NCI-H1930 (cell line): ENCODE measurements at places on chromosomes 5 and 9.
A peak's percentile ranks its signal among the peaks of the same experiment; 100 is the strongest.

GRCh38 chr5:35229076-35230037 lies 930 bp downstream of the PRLR start:
- no peak for DNase-seq

DNA sequence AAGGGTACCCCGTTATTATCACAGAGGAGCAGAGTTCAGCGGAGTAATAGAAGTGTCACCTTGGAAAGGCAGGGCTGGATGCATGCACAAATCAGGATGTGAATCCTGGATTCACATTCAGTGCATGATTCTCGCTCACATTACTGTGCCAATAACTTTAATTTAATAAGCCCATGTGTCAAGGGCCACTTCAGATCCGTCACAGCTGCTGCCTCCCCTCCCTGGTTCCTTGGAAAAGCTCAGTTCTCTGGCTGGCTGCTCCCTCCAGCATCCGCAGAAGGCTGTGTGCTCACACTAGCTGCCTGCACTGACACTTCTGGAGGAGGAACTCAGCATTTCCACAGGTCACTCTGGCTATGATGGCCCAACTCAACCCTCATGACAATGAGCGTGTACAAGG lies 256.8 kb upstream of the ADAMTS16 start:
- no peak for DNase-seq

DNA sequence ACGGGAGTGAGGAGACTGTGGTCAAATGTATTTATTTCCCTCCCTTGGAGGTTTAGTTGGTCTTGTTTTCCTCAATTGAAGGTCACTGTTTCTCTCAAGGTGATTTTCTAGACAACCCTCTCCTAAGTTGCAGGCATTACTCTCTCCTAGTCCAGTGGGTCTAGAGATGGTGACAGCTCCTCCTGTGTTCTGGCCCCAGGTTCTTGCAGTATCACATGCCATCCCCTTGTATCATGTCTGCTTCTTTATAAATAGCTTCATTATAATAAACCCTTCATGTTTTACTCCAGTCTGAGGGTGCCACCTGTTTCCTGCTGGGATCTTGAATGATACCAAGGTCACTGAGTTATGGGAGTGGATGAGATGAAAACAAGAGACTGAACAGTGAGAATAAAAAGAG lies 208.0 kb upstream of the KCNN2 start:
- DNase-seq: no peak

DNA sequence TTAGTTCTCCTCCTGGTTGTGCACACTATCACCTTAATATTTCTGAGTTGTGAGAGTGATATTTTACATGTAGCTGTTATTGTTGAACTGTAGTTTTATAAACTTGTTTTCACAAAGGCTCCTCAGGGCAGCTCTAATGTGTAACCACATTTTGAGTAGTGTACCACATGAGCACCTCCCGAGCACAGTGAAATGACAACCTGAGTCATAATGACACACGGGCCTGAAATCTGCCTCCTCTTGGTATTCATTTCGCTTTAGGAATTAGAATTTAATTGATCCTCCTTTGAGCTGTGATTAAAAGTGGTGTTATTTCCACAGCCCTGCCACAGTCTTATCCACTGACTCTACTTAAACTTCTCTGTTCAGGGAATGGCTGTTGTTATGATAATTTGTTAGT lies 7.9 kb downstream of the MTRR start:
- no peak for DNase-seq

GRCh38 chr5:148384380-148384737 lies 601 bp downstream of the FBXO38 start:
- DNase-seq: no peak

DNA sequence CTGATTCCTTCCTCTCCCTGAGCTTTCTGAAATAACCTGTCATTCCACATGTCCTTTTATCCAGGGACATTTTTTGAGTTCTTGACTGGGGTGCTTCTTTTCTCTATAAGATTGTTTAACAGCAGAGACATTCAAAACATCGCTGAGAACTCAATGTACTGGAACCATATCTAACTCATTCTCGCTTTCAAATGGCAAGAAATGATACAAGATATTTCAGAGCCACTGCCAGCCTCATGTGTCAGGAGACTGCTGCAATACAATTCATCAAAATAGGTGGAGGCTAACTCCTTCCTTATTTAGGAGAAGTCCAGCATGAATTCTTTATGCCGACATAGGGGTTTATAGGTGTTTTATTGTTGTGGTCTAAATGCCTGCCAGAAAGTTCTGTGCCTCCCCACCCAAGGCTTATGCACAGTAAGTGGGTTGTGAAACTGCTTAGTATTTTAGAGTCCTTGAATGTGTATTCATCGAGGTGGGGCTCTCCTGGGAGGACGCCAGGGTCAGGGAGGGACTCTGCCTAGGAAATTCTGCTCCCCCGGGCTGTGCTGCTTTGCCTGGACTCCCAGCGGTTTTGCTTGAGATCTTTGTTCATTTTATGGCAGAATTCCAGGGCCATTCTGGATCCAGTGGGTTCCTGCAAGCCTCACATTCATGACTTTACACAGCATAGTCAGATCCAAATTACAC lies 53.9 kb downstream of the ZNF474 start:
- DNase-seq: no peak

GRCh38 chr9:98121058-98121457 lies 2.0 kb upstream of the TRIM14 start:
- no peak for DNase-seq

- DNase-seq: no peak
Measured at GRCh38 chr9:136565086-136565714, 19.4 kb upstream of the NOTCH1 start.

- no peak for DNase-seq
Measured at GRCh38 chr9:36818965-36819870, 214.8 kb downstream of the PAX5 start.

DNA sequence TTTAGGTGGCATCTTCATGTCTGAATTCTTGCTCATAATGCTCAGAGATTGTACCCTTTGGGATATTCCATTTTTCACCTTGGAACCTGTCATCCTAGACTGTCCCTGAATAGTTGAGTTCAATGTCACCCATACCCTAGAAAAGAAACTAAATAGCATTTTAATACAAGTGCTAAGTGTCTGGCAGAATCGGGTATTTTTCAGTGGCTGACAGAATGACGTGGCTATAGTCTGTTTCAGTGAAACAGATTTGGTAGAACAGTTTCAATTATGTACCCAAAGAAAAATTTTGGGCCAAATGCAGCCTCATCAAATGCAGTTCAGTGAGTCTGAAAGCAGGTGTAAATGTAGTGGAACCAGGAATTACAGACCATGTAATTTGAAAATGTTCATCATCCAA lies 1041.2 kb downstream of the DTWD2 start:
- no peak for DNase-seq

- DNase-seq: no peak
Measured at GRCh38 chr9:94817291-94818177, 91.0 kb downstream of the AOPEP start.

GRCh38 chr5:27217155-27217956 lies 179.0 kb upstream of the CDH9 start:
- DNase-seq: no peak

- DNase-seq: no peak
Measured at GRCh38 chr5:128085413-128085812, 1.8 kb downstream of the SLC12A2 start.

- DNase-seq: no peak
Measured at GRCh38 chr9:91840469-91840868, 109.6 kb downstream of the ROR2 start.

DNA sequence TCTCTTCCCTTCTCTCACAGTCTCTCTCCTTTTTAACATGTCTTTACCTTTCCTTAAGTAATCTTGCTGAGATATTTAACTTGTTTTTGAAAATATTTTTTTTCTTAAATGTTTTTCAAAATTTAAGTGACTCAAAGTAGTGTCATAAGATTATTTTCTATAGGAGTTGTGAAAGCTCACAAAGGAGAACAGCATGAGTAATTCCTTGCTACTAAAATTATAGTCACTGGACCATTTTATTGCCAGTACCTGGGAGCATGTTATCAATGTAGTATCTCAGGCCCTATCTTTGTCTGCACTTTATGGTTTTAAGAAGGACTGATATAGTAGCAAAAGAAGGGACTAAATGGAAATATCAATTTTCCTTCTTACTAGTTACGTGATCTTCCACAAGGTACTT lies 181.9 kb downstream of the TMEM232 start:
- no peak for DNase-seq

DNA sequence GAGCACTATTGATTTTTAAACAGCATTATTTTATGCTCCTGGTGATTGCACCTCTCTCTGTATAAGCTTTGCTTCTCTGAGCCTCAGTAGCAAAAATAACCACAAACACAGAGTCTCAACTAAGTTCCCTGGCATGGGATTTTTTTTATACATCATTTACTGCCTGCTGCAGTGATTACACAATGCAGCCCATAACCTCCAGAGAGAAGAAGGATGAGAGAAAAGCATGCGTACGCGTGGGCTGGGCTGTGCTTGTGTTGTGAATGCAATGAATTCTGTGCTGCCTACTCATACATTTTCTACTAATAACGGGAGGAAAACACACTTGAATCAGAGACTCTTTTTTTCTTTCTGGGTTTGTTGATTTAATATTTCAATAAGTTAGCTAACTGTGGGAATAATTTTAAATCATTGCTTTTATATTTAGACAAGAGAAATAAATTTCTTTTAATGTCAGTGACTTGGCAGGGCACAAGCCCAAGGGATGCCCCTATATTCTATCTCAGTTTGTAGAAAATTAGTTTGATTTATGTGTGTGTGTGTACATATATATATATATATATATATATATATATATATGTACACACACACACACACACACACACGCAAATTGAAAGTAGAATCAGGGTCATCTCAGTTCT lies 351.5 kb downstream of the MED10 start:
- no peak for DNase-seq

DNA sequence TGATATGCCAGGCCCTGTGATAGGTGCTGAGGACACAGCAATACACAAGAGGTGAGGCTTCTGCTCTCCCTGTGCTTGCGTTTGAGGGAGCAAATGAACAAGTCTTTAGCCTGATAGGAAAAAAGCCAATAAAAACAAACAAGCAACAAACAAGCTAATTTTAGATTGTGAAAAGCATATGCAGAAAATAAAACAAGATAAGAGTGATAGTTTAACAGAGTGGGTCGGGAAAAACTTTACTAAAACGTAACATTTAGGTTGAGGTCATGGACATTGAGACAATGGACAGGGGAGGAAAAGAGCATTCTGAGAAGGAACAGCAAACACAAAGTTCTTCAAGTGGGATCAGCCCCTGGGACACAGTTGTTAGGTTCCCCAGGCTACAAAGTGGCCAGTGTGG lies 4.3 kb downstream of the SMIM3 start:
- DNase-seq: no peak

GRCh38 chr5:167916706-167917105 lies 374.7 kb upstream of the WWC1 start:
- no peak for DNase-seq

DNA sequence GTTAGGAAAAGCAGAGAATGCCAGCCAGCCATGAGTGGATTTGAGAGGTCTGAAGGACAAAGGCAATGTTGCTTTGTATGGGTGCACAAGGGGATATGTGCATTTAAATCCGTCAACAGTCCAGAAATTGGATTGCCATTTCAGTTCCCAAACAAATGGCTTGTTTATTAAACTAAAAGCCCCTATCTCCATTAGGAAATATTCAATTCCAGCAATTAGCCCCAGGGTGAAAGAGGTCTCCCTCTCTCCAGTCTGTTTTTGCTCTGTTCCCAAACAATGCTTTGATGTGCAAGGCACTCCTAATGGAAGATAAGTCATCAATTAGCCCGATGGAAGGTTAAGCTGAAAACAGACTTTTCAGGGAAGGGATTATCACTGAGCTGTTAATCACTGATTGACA lies 101.3 kb downstream of the C9orf152 start:
- DNase-seq: peak; percentile 15

DNA sequence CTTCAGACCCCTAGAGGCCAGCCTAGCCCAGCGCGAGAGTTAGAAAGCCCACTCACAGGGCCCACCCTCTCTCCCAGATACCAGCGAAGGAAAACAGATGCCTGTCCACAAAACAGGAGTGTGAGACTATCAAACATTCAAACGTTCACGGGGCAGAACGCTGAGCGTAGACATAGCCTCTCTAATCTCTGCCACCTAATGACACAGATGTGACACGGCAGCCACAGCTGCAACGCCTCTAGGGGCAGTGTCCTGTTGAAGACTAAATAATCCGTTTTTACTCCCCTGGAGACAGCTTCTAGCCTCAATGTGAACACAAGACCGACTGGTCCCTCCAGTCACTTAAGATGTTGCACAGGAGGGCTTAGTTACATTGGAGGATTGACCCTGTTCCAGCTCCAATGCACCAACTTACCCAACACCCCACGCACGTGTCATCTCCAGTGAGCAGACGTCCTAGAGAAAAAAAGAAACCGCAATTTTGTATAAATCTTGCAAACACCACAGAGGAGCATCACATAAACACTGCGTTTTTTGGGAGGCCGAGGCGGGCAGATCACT lies 14.3 kb downstream of the DIPK1B start:
- no peak for DNase-seq

- DNase-seq: no peak
Measured at GRCh38 chr5:1727571-1727970, 72.1 kb downstream of the MRPL36 start.

- no peak for DNase-seq
Measured at GRCh38 chr5:89471541-89471940, 588.6 kb upstream of the MEF2C start.

- DNase-seq: no peak
Measured at GRCh38 chr5:75756211-75756610, 39.0 kb upstream of the POC5 start.

- no peak for DNase-seq
Measured at GRCh38 chr5:44356231-44356630, 33.0 kb downstream of the FGF10 start.

GRCh38 chr9:5870691-5871090 lies 20.0 kb upstream of the MLANA start:
- DNase-seq: no peak
